NCI-H345 (cell line): ENCODE measurements at places on chromosomes 1 and 21.
A peak's percentile ranks its signal among the peaks of the same experiment; 100 is the strongest.

- no peak for DNase-seq
These were observed 769 bp downstream of the GALE start for GRCh38 chr1:23799570-23800399.

DNA sequence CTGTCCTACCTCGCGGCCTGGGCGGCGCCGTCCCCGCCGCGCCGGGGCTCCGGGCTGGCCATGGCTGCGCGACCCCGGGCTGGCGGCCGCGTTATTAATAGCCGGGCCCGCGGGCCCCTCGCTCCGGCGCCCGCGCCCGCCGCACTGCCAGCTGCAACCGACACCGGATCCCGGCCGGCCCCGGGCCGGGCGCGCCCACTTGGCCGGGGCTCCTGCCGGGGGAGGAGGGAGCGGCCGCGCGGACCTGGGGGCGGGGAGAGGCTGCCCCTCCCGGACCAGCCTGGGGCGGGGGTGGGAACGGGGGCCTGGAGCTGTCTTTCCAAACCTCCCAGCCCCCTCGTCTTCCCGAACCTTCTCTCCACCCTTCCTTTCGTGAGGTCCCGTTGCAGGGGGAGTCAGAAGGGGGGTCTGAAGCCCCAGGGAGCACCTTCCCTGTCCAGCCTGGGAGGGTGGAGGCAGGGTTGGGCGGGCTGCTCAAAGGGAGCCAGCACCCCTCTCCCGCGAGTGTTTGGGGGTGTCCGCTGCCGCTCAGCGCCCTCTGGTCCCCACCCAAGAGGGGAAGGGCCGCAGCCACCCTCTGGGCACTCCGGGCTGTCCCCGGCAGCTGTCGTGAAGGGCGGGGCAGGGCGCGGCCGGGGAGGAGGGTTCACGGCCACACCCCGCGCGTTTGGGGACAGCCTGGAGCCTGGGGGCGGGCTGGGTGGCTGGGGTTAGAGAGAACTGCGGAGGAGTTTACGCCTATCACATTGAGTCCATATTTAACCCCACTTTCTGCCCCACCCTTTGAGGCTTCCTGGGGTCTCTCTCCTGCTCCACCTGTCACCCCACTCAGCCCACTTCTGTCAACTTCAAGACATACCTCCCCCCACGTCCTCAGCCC lies at the start of gene SYNC:
Gene SYNC, minus strand, starts transcription at position 172 of the 880 bp plus-strand sequence. Its CDS starts 110 bp downstream, at position 62.
- no peak for DNase-seq

GRCh38 chr1:219109424-219110018 lies 64.2 kb upstream of the LYPLAL1 start:
- DNase-seq, result no peak

GRCh38 chr1:23751050-23751814 lies 8.0 kb downstream of the ELOA start:
- DNase-seq, result peak; percentile 20

GRCh38 chr1:37461698-37462436 lies 12.5 kb upstream of the ZC3H12A start:
- DNase-seq, result no peak

GRCh38 chr1:19407494-19408096 lies 77.7 kb downstream of the CAPZB start:
- DNase-seq, result no peak

DNA sequence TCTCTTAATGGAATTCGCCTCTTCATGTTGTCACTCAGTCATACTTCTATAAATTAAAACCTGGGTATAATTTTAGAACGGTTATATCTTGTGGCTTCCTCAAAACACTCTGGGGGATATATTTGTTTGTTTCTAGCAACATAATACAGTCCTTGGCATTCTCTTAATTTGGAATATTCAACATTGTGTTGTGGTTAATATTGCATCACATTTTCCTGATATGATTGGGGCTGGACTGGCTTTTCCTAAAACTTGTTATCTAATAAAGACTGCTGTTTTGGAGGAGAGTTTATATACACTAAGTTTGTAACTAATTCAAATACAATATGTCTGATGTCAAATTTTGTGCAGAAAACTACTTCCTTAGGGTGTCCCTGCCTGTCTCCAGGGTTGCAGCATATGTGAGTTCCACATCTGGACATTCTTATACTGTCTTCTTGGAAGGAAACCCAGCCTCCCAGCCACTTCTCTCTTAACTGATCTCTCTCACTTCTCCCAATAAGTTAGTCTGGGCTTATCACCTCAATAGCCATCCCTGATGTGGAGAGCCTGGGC lies 892.6 kb downstream of the MRPL39 start:
- DNase-seq, result no peak

GRCh38 chr1:223341121-223341520 lies 22.9 kb downstream of the SUSD4 start:
- DNase-seq, result no peak

DNA sequence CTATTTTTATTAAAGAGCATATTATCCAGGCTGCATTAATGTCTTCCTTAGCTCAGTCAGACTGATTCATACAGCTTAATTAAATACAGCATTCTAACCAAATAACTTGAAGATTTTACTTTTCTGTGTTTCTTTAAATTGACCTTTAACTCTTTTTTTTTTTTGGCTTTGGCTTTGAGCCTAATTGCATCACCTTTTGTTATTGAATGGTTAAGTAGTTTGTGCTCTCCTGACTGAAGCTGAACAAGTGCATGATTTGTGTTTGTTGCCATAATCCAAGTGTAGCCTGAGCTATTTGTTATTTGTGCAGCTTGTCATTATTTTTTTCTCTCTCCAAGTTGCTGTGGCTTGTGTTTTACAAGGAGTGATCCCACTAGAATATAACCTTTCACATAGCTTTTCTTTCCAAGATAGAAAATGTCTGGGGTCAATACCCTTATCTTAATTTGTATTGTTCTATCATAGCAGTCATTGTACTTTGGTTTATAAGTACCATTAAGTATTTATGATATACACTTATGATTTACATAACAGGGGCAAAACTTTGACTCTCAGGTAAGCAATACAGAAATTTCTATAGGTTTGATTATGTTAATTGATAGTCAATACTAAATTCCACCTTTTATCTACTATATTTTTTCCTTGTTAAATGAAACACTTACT lies 31.6 kb downstream of the CDC14A start:
- peak; percentile 3 for DNase-seq

- no peak for DNase-seq
These were observed 397.9 kb downstream of the PTBP2 start for GRCh38 chr1:97119260-97120158.

DNA sequence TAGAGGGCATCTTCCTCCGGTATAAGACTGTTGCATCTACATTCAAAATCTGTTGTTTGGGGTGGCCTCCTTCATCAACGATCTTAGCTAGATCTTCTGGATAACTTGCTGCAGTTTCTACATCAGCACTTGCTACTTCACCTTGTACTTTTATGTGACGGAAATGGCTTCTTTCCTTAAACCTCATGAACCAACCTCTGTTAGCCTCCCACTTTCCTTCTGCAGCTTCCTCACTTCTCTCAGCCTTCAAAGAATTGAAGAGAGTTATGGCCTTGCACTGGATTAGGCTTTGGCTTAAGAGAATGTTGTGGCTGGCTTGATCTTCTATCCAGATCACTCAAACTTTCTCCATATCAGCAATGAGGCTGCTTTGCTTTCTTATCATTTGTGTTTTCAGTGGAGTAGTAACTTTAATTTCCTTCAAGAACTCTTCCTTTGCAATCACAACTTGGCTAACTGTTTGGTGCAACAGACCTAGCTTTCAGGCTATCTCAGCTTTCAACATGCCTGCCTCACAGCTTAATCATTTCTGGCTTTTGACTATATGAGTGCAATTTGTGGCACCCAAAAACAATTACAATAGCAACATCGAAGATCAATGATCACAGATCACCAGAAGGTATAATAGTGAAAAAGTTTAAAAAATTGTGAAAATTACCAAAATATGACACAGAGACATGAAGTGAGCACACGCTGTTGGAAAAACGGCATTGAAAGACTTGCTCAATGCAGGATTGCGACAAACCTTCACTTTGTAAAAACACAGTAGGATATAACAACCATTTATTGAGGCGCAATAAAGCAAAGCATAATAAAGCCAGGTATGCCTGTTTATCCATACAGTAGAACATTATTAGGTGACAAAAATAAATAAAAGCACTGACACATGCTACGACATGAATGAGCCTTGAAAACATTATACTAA lies 56.7 kb upstream of the GFI1 start:
- DNase-seq, result no peak

DNA sequence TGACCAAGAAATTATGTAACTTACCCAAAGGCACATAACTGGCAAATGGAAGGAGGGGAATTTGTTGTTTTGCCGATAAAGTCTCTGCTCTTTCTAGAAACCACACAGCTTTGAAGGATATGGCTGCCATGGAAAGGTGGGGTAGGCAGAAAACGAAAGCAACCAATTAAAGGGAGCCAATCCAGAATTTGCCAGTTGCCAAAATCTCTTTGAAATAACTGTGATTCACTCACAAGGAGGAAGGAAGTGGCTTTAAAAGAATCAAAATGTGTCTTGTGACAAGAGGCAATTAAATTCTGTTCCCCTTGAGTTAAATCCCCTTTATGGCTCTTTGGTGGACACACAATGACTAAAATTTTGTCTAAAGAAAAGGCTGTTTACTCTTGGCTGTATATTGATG lies 61.2 kb upstream of the CCDC190 start:
- DNase-seq, result no peak

DNA sequence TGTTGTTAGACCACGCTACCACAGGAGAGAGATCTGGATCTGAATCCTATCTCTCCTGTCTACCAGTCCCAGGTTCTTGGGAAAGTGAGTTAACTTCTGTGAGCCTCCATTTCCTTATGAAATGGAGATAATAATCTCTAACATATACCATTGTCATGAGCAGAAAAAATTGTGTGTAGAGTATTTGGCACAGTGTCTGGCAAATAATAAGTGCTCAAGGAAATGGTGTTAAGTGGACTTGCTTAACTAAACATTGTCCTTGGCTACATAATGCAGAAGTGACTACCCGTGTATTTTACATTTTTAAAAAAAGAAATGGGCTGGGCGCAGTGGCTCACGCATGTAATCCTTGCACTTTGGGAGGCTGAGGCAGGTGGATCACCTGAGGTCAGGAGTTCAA lies 217.4 kb downstream of the KCNH1 start:
- DNase-seq, result no peak

- DNase-seq, result no peak
These were observed 3.1 kb downstream of the LCE3D start for GRCh38 chr1:152577168-152577567.
